Pancreas (tissue), 10 donors: ENCODE measurements at places on chromosomes 11 and 22. TPM values are rescaled to one million over a fixed set of nuclear protein-coding genes. Genes with fewer than 3 reads are reported as not detected.

Gene MMP13
- total RNA-seq = not detected

Gene APOBEC3B
- total RNA-seq = 10.2 TPM

Gene FADS1
- total RNA-seq = 5.2 TPM

Gene ZDHHC5
- 32.4 TPM for total RNA-seq

Gene GGTLC3
- not detected for total RNA-seq

DNA sequence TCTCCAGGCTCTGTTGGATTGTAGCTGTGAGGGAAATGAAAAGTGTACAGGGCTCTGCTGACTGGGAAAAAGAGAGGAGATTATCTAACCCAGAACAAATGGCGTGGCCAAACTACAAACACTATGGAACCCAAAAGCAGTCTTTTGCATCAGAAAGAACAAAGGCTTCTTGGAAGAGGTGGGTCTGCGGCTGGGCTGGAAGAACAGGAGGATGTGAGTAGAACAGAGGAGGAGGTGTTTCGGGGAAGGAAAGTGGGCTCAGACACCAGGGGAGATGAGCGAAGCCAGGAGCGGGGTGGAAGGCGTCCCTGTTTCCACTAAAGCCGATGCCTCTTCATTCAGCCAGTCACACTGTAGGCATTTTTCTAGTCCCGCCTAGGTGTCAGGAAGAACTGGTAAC lies 12.0 kb downstream of the OVOL1 start:
- DNase-seq = no peak

DNA sequence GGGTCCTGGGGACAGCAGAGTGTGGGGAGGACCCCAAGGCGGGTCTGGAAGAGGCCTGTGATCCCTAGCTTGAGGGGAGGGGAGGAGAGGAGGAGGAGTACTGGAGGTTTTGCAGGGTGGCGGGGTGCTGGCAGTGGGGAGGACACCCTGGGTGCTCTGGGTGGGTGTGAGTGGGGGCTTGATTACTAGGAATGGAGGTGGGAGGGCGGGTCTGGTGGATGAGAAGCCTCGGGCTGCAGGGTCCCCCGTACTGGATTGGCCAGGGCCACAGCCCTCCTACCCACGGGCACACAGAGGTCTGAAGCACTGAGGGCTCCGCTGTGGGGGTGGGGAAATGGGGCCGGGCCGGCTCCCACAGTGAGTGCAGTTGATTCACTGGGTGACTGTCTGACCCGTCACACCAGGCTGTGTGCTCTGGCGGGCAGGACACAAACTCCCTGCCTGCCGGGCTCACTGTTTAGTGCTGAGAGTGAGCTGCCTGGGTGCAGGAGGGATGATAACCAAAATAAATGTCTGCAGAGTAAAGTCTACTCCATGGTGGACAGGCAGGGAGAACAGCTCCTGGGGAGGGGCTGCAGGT lies 114.2 kb downstream of the CACNA1I start:
- DNase-seq = no peak

GRCh38 chr22:45615364-45615763 lies 56.3 kb upstream of the ATXN10 start:
- DNase-seq = no peak

DNA sequence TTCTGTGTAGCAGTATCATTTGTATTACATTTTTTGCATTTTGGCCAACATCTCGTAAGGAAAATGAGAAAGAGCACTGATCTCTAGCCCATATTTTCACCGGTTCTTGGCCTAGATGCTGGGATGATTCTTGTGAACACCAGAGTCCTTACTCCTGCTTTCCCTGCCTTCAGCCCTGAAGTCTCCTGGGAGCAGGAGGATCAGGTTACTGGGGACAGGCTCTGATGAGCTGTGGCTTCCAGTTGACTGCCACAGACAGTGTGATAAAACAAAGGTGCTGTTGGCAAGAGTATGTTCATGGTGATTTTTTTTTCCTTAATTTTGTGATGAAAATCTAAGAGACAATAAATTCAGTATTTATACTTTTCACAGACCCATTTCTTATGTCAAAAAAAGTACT lies 34.2 kb upstream of the ADSL start:
- no peak for DNase-seq

DNA sequence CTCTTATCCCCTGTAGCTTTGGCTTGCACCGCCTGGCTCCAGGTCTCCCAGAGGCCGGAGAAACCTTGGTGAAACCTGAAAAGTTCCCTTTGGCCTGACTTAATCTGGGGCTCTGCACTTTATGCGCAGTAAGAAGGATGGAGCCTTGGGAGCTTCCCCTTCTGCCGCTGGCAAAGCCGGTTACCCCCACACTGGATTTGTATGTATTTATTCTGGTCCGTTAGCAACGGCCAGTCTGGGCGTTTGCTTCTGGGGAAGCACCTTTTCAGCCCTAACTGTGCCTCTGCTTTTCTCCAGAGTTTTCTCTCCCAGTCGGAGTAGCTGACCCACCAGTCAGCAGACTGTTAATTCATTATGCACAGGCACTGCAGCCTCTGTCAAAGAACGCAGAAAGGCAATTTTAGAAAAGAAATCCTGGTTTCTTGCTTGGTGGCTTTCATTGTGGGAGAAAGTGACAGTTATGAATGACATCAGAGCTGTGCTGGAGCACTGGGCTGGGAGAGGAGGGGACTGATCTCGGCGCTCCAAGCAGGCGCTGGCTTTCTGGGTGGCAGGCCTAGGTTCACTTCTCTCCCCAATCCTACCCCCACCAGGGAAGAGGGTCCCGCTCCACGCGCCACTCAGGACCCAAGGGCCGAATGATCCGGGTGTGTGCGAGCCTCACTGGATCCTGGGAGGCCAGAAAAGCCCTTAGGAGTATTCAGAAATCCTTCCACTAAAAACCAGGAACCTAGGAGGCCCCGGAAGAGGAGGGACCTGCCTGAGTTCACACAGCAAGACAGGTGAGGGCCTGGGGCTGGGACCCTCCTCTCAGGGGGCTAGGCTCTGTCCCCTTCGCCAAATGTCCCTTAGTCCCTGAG lies 70.2 kb downstream of the RTL6 start:
- no peak for DNase-seq

DNA sequence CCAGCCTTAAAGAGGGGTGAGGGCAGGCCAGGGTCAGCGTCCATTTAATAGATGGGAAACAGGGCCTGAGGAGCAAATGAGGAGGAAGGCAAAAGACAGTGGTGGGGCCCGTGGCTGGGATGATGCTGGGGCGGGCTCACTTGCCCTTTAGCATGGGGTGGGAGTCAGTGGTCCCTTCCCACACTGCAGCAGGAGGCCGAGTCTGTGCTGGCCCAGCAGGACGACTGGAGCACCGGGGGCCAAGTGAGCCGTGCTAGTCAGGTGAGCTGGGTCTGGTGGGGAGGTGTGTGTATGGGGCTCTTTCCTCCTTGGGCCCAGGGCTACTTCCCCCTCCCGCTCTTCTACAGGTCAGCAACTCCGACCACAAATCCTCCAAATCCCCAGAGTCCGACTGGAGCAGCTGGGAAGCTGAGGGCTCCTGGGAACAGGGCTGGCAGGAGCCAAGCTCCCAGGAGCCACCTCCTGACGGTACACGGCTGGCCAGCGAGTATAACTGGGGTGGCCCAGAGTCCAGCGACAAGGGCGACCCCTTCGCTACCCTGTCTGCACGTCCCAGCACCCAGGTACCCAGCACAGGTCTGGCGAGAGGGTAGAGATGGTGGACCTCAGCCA lies 12.8 kb downstream of the SCYL1 start:
- no peak for DNase-seq

DNA sequence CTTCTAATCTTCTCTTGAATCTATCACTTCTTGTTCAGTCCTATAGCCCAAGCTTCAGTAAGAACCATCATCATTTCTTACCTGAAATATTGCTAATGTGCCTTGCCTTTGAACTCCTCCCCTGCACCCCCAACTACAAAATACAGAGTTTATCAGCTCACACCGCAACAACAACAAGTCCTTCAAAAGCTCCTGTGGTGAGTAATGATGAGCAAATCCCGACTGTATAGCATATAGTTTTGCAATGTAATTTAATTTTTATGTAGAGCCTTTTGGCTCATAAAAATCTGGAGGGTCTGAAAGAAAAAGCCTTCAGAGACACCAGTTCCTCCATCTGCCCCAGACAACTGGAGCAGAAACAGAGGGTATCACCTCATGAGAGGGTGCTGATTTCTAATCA lies 124.7 kb downstream of the ARHGAP32 start:
- no peak for DNase-seq

DNA sequence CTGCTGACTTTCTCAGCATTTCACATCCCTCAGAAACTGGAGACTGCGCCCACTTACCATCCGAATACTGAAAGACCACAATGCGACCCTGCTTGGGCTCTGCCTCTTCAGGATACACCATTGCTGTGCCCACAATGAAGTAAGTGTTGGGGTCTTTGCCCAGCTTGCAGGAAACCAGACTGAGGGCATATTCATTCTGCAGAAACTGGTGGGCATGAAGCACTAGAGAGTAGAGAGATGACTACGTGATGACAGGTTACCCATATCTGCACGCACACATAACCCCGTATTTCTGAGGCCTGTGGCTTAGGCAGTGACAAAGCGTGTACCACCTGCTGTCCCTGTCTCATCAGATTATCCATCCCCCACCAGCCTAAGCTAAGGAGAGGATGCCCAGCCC lies 14.6 kb upstream of the VWCE start:
- no peak for DNase-seq

GRCh38 chr22:24290459-24290858 lies 19.8 kb downstream of the SPECC1L start:
- no peak for DNase-seq

DNA sequence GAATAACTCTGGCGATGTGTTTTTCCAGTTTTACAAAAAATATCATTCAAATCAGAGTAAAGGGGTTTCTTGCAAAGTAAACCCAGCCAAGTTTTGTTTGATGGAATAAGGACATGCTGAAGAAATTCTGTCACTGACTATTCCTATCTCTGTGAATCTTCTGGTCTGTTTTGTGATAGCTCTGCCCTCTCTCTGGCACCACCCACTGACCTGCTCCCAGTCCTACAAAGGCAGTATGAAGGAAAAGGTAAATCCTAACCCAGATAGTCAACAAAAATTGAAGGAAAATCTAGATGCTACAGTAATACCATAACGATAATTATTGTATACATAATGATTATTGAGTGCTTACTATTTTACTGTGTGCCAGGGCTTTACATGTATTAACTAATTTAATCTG lies 76.3 kb upstream of the TP53AIP1 start:
- no peak for DNase-seq

DNA sequence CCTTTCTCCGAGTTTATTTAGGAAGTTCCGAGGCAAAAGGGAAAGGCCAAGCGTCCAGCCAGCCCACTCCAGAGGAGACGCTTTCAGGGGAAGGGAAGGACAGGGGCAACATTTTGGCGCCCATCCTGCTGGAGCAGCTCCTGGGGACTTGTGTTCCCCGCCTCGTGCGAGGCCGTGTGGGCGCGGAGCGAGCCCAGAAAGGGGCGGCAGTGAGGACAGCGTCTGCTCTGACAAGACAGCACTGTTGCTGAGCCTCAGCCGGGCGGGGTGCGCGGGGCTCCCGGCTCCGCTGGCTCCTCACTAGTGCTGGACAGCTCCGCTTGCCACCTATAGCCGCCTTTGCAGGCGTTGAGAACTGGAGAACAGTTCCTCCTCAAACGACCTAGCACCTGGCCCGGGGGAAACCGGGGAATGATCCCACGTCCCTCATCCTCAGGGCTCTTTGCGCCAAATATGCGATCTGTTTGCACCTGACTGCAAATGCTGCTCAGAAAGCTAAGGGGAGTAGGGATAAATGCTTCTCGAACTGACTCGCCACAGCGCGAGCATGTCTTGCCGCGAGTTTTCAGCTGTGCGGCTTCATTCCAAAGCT lies 722 bp upstream of the GUCY1A2 start:
- DNase-seq = peak; percentile 60

DNA sequence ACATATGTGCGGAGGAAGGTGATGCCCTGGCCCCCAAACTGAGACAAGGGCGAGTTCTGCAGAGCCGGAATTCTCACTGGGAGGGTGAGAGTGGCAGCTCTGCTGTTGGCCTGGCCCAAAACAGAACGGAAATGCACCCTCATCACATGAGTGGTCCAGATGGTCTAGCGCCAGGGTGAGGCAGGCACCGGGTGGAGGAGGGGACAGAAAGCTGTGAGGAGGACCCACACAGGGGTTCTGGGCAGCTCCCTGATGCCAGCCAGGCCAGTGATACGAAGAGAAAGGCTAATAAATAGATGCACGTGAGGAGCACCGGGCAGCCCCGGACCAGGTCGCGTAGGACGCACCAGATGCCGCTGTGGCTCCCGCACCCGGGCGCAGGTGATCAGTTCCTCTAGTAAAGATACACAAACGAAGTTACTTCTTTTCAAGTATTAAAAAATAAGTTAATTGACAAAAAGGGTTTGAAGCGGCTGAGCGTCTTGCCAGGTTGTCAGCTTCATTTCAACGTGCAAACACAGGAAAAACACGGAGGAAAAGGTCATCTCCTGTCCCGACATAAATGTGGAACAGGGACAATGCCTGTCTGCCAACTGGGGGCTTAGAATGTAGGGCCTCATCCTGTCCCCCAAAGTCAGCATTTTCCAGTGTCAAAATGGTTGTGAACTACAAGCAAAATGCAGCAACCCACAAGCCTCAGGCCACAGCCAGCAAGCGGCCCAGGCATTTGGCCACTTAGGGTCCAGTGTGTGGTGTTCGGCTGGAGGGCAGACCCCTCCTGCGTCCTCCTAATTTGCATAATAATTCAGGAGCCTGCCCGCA lies 15.3 kb upstream of the BID start:
- no peak for DNase-seq

DNA sequence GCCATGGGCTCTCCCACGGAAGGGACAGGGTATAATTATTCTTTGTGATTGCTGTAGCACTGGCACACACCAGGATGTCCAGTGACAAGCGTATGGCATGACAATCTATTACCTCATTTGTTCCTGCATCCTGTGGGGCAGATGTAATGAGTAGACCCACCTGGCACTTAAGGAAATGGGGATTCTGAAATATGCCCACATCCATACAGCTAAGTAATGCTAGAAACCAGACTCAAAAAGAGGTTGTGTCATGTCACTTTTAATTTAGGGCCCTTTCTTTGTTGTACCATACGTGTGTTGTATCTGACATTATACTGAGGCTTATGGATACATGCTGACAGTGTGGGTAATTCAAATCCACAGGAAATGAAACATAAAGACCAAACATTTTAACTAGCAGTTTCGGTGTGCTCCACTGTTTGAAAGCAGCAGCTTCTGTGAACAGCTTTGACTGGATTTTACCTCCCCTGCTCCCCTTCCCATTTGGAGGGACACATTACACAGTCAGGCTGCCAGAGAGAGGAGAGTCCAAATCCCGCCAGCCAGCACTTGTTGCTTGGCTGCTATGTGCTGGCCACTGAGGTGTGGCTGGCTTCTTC lies 21.2 kb downstream of the GRAMD1B start:
- no peak for DNase-seq

DNA sequence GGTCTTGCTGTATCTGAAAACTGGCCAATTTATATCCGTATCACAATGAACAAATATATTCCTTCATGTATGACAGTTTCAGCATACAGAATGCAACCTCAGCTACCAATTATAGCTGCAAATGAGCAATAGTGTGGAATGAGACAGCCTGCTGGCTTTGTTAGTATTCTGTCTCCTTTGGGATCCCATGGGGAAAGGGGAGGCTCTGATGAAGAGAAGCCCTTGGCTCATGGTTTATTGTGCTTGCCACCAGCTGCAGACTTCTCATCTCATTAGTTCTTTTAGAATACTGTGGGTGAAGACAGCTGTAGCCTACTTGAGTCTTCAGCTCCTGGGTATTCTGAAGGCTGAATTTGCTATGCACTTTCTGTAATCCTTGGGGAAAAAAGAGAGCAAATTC lies 42.4 kb downstream of the PITPNB start:
- no peak for DNase-seq
